ENCODE measurements at places on chromosomes 6 and 20. TPM values are rescaled to one million over a fixed set of nuclear protein-coding genes. Genes with fewer than 3 reads are reported as not detected.
A peak's percentile ranks its signal among the peaks of the same experiment; 100 is the strongest.

- no peak for DNase-seq
Observed at GRCh38 chr6:165487347-165487746, 175.7 kb downstream of the PDE10A start.

- DNase-seq, result no peak
Observed at GRCh38 chr20:25418776-25419175, 11.3 kb downstream of the GINS1 start.

- DNase-seq, result no peak
Observed at GRCh38 chr6:28856620-28857005, 67.2 kb downstream of the TRIM27 start.

GRCh38 chr20:4427940-4428586, 293.6 kb upstream of the PRND start:
- peak; percentile 19 for DNase-seq

The GHRH gene
- total RNA-seq, result not detected

Measured in RPMI7951 (cell line).